Astrocyte (in vitro differentiated cells and primary cell): ENCODE measurements at places on chromosomes 5 and 9. TPM values are rescaled to one million over a fixed set of nuclear protein-coding genes. Genes with fewer than 3 reads are reported as not detected.
A peak's percentile ranks its signal among the peaks of the same experiment; 100 is the strongest.

The RGS3 gene
- total RNA-seq = 92.5 and 106 TPM in 2 replicates

The BAAT gene
- 8.9 and 9.5 TPM in 2 replicates for total RNA-seq

DNA sequence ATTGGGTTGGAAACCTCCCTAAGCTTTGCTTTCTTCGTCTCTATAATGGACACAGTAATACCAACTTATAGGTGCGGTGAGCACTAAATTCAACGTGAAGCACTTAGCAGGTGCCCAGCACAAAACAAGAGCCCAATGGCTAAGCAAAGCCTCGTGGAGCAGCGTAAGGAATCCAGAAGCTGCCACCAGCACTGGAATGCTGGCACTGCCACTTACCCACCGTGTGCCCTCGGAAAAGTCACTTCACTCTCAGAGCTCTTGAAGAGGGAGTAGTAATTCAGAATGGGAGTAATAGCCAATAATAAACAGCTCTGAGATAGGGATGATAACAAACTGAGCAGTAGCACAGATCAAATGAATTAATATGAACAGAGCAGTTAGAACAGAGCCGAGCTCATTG, 16.4 kb downstream of the DAP start:
- no peak for DNase-seq

DNA sequence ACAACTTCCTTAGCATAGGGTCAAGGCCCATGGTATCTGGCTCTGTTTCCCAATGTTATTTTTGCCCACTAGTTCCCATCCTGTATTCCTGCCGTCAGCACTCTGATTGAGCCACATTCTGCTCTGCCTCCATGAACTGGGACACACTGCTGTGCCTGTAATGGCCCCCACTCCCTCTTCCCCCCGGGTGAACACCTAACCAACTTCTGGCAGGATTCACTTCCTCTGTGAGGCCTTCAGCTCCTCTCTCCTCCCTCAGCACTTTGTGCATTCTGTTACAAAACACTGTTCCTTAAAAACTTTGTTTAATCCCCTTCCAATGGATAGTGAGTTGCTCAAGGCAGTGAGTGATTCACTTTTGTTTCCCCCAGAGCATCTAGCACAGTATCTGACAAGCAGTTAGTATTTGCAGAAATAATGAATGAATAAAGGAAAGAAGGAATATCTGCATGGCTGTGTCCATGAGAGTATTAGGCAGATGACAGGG, 183.6 kb downstream of the EFNA5 start:
- no peak for DNase-seq

The ANKRD31 gene
- 0.07 and 0.14 TPM in 2 replicates for total RNA-seq

DNA sequence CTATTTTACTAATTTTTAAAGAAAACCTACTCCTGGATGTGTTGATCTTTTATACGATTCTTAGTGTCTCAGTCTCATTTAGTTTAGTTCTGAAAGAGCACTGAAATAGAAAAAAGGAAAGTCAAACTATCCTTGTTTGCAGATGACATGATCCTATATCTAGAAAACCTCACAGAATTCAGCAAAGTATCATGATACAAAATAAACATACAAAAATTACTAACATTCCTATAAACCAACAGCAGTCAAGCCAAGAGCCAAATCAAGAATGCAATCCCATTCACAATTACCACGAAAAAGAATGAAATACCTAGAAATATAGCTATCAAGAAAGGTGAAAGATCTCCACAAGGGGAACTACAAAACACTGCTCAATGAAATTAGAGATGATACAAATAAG, 225.8 kb upstream of the CDH18 start:
- peak; percentile 26 for DNase-seq

DNA sequence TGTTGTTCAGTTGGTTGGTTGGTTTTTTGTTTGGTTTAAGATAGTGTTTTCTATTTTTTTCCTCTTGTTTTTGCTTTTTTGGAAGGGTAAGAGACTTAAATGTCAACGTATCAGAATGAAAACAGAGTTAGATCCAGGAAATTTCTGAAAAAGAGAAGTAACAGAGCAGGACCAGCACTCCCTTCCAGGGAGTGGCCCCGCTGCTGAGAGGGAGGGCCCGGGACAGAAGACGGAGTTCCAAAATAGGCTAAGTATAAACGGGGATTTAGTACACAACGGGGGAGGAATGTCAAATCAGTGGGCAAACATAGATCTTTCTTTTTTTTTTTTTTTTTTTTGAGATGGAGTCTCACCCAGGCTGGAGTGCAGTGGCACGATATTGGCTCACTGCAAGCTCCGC, 92.7 kb upstream of the RUFY1 start:
- no peak for DNase-seq

GRCh38 chr9:21789541-21790037, 12.8 kb upstream of the MTAP start:
- DNase-seq = peak; percentile 86

DNA sequence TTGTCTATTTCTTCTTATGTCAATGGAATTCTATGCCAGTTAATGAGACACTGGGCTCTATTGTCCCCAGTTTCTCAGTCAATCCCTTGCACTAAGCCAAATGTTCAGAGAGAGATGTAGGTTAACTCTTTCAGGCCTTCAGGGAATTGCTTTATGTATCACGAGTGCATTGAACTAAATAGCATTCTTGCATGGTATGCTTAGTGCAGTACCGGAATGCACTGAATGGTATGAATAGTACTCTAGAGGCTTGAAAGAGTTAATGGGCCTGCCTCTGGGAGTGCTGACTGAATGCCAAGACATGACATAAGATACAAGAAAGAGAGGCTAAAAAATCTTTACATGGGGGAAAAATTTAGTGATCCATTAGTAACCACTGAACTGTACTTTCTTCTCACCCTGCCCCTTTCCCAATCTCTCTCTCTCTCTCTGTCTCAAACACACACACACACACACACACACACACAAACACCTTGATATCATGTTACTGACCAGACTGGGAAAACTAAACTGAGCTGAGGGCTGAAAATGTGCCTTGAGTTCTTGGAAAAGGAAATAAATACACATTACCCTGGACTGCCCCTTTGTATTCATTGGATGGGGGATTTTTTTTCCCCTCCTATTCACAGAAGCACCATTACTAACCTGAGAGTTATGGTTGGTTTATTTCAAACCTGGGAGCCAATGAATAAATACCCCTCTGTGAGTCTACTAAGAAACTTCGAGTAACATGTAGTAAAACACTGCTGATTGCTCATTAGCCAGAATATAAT, 35.4 kb upstream of the TMC1 start:
- DNase-seq = peak; percentile 73

DNA sequence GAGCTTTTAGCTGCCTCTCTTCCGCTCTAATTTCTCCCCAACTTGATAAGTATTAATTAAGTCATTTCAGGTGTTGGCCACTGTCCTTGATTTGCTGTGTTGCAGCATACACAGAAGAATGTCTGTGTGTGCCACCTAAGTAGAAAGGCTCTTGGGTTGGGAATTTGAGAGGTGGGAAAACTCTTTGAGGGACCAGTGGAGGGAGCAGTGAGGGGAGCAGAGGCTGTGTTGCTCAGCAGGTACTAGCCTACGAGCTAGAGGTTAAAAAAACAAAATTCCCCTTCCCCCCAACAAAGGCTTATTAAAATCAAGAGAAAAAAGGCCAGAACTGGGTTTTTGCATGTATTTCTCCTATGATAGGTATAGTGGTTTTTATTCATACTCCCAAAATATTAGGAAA, 20.9 kb downstream of the RPS23 start:
- DNase-seq = no peak

DNA sequence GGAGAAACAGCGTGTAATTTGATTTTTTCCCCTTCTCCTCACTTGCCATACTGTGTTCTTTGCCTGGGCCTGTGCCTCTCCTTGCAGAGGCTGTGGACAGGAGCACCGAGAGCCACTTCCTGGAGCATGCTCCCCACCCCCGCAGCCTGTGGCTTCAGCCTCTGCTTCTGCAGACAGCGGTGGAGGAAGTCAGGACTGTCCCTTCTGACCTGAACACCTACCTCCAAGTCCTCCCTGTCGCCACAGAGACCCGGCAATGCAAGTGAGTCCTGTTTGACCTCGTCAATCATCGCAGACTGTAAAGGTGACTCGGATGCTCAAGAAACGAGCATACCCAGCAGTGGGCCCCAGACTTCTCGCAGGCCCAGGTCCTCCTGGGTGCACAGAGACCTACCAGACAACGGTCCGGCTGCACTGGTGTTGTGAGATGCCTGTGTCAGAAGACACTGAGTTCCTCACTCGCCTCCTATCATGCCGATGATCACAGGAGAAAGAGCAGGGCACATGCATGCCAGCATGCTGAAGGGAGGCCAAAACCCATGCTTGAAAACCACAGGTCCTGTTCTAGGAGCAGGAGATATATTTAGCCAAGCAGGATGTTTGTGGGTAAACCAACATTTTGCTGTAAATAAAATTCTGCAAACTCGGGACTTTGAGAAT, 198.8 kb downstream of the AUH start:
- DNase-seq = peak; percentile 20

The DOK3 gene
- total RNA-seq = 15.6 and 16.3 TPM in 2 replicates

GRCh38 chr9:109599131-109599530, 101.0 kb upstream of the PTPN3 start:
- DNase-seq = no peak

GRCh38 chr5:139960723-139961383, 82.2 kb downstream of the NRG2 start:
- no peak for DNase-seq

The SLC12A2 gene
- total RNA-seq = 17.2 and 20.3 TPM in 2 replicates

- DNase-seq = peak; percentile 100
Observed at GRCh38 chr9:98989036-98990000, 45.6 kb downstream of the COL15A1 start.

DNA sequence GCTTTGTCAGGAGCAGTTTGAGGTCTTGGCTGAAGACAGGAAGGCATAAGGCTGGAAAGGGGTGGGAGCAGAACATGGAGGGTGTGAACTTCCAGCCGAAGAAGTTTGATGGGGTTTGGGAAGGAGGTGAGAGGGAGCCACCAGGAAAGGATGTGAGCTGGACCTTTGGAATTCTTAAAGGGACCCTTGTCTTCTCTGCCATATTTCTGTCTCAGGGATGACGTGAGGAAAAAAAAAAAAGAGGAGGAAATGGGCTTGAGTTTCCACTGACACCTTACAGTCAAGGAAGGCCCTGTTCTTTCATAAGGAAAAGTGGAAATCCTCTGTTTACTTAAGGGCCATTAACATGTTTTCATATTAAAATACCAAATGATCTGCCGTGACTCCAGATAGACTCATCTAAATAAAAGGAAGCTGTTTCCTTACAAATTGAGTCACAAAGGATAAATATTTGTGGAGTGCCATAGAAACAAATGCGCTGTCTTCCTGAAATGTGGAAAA, 132.1 kb downstream of the PALM2AKAP2 start:
- DNase-seq = peak; percentile 58

DNA sequence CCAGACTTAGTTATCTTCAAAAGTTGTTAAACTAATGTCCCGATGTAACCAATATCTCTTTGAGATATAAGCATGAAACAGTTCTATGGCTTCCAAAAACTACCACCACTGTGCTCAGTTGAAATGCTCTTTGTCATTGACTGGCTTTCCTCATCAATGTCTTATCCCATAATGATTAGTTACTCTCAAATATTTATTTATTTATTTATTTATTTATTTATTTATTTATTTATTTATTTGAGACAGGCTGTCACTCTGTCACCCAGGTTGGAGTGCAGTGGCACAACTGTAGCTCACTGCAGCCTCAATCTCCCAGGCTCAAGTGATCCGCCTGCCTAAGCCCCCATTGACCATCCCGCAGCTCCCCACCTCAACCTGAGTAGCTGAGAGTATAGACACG, 28.0 kb upstream of the MLLT3 start:
- DNase-seq = no peak

The FOXD4L3 gene
- not detected in 2 replicates for total RNA-seq

DNA sequence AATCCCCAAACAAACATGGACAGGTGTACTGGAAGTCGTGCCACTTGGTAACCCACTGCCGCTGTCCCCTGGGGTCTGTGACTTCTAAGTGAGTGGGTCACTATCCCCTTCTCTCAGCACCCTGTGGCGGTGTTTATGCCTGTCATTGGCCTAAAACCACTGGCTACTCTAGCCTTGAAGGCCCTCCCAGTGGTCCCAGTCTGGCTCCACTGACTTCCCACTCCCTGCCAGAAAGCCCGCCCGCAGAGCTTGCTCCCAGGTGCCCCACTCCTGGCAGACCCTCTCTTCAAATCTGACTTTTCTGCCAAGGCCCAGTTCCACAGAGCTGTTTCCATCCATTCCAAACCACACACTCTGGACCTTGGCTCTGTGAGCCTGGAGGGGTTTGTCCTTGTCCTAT, 274.5 kb downstream of the HSPA4 start:
- DNase-seq = no peak

The IL5 gene
- total RNA-seq = not detected in 2 replicates

DNA sequence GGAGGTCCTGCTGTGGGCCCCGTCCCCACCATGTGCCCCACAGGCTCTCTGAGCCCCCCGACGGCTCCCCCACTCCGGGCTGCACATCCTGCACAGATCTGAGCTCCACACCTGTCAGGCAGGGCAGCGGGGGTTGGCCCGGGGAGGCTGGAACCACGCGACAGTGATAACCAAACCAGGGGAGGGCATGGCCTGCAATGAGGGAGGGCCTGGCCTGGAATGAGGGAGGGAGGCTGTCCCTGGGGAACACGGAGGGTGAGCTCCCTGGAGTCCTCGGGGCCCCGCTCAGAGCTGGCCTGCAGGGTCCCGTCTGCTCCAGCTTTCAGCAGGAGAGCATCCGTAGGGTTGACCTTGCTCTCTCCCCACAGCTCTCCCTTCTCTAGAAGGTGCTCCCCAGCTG, 30.5 kb downstream of the SLC9A3 start:
- DNase-seq = no peak

DNA sequence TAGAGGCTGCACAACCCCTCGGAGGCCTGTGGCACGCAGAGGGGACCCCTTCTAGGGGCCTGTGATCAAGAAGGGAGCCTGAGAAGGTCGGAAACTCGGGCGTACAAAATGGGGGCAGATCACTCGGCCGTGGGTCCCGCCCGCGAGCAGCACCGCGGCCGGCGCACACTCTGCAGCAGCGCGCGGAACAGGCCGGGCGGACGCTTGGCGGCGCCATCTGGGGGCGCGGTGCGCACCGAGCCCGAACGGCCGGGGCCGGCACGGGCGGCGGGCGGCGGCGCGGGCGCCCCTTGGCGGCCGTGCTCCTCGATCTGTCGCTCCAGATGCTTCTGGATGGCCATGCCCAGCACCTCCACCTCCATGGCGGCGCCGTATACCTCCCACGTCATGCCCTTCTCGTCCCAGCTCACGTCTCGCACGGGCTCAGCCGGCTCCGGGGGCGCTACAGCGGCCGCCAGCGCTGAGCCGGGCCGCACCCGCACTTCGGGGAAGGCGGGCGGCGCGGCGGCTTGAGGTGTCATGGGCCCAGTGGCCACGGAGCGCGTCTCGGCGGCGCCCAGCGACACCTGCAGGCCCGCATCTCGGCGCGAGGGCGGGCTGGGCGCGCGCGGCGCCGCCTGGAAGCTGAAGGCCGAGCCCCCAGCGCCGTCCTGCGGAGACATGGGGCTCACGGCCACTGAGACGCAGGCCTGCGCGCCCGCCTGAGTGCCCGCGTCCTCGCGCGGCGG, 13.1 kb downstream of the GPRIN1 start:
- no peak for DNase-seq
